DMS 273 treated with DMSO at 0.1 percent for 48 hours (cell line): ENCODE measurements at places on chromosomes 2 and 18.

DNA sequence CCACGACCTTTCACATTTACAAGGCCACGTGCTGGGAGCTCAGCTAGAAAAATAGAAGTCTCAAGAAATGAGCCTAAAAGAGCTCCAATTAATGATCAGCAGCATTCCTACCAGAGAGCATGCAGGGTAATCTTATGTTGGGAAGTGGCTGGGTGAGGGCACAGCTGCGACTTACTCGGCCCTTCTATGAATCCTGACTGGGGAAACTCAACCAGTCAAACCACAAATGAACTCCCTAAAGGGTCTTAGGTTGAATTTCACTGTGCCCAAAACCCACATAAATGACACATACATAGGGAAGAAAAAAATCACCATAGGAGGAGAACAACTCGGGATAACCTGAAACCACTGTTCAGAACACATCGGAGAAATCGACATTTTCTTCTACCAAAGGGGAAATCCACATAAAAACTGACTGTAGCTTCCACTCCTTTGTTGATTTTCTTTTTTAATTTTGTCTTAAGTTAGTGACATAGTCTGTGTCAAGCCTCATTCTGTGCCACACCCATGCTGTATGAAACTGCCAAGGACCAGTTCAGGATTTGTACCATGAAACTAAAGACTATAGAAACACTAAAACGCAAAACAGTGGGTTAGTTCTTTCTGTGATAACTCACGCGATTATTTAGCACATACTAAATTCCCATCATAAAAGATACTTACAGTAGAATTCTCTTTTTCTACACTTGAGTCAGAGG, 54.7 kb downstream of the UXS1 start:
- no peak for DNase-seq

DNA sequence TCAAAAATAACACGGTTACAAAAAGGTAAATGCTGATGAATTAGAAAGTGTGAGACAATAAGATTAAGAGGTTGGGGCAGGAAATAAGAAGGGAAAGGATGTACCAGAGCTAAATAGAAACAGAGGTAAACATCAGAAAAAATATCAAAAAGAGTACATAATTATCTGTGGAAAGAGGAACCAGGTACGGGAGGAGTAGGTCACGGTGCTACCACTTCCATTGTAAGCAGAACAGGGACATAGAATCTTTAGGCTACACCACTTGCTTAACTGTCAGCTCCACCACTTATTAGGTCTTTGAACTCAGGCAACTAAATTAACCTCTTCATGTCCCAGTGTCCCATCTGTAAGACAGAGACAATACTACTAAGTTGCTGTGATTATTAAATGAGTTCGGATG, 350.3 kb downstream of the LRATD1 start:
- no peak for DNase-seq

DNA sequence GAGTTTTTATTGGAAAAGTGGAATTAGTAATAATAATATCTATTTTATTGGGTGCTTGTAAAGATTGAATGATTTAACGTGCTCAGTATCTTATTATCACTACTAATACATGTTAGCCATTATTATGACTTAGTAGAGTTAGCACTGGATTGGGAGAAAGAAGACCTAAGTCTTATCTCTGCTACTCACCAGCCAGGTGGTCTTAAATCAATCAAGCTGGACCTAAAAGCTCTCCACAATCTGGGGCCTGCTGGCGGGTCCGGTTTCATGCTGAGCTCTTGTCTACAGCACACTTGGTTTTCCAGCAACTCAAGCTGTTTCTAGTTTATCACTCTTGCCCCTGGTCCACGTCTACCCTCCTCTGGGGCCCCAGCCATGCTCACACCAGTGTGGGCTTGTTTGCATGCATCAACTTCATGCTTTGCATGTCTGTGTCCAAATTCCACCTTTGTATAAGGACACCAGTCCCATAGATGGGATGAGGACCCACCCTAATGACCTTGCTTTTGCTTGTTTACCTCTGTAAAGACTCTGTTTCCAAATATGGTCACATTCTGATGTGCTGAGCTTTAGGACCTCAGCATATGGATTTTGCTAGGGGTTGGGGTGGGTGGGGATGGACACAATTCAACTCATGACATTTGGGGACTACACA, 363.1 kb downstream of the LPIN1 start:
- DNase-seq, result peak; percentile 81

GRCh38 chr2:12819103-12819475, 102.4 kb downstream of the TRIB2 start:
- DNase-seq, result no peak

DNA sequence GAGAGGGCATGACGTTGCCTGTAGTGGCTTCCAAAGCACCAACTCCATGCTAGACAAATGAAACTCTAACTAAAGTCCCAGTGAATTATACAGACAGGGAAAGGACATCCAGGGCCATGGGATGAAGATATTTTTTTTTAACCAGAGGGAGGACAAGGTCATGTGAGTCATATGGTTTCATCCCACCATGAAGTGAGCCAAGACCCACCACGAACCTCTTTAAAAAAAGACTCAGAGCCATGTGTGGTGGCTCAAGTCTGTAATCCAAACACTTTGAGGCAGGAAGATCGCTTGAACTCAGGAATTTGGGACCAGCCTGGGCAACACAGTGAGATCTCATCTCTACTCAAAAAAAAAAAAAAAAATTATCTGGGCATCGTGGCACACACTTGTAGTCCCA, 115.2 kb downstream of the LIPG start:
- no peak for DNase-seq

- no peak for DNase-seq
These were observed 41.9 kb upstream of the TANC1 start for GRCh38 chr2:158926478-158926948.

DNA sequence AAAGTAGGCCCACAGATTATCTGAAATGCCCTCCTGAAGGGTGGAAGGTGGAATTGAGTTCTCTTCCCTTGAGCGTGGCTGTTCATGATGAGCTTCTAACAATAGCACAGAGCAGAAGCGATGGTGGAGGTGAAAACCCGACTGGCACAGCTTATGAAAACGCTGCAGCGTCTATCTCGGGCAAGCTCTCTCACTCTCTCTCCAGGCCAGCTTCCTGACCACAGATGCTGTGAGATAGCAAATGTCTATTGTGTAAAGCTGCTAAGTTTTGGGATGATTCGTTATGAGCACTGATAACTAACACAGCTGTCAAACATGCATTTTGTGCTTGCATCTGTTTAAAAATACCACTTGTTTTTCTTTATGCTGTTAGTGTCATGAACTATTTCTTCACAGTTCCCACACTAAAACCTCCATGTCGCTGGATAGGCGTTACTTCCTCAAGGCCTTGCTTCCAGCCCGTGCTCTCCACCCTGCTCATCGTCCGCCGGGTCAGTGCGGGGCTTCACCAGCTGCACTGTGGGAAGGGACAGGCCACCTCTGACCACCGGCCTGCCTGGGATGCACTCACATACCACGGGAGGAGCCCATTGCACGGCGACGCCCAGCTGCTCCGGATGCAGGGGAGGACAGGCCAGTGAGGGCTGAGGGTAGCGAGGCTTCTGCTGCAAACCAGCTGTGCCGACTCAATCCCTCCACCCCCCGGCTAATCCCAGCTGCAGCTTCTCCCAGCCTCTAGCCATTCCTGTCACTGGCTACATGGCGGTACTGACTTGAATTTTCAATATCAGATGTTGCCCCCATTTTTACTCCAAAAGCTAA, 60.0 kb upstream of the OTOS start:
- DNase-seq, result no peak

DNA sequence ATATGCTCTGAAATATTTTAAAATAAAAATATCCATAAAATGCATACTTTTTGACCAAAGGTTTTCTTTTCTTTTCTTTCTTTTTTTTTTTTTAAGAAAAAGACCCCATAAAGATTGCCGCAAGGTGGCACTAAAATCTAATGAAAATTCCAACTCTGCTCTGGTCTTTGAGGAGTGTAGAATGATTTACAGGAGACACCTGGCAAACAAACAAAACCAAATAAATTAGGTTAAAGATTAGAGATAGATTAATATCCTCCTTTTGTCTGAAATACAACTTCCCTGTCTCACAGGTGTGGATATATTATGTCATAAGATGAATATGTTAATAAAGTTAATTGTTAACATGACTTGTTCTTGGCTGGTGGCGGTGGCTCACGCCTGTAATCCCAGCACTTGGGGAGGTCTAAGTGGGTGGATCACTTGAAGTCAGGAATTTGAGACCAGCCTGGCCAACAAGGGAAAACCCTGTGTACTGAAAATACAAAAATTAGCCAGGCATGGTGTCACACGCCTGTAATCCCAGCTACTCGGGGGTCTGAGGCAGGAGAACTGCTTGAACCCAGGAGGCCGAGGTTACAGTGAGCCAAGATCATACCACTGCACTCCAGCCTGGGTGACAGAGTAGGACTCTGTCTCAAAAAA, 3.5 kb upstream of the RHOB start:
- no peak for DNase-seq

- no peak for DNase-seq
These were observed 230.4 kb upstream of the SPRED2 start for GRCh38 chr2:65662654-65663432.

DNA sequence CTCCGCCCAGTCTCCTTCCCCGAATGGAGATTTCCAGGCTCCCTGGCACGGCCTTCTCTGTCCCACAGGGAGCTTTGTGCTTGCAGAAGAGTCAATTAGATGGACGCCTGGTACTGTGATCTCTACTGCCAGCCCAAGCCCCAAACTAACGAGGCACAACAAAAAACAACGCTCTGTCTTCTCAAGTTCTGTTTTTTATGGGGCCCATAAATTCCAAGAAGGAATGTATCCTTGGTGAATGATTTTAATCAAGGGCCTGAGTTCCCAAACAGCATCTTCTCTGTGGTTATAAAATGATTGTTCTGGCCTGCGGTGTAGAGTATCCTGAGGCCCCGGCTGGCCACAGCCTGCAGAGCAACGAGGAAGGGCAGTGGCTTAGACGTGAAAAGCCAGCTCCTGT, 219.5 kb downstream of the CLIP4 start:
- no peak for DNase-seq

DNA sequence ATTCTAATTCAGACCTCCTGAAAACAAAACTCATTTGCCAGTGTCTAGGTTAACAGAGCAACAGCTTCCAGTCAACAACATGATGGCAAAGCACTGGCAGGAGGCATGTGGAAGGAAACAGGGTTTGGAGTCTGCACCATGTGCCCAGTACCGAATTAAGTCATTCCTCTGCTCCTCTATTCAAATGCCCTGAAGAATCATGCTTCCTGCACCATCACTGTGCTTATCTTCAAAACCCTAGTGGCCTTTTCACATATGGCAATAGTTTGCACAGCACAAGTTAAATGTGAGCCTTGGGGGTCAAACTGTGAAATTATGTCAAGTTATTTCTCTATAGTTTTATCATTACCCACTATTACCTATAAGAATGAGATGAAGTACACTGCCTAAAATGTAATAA, 75.4 kb upstream of the GRB14 start:
- no peak for DNase-seq

DNA sequence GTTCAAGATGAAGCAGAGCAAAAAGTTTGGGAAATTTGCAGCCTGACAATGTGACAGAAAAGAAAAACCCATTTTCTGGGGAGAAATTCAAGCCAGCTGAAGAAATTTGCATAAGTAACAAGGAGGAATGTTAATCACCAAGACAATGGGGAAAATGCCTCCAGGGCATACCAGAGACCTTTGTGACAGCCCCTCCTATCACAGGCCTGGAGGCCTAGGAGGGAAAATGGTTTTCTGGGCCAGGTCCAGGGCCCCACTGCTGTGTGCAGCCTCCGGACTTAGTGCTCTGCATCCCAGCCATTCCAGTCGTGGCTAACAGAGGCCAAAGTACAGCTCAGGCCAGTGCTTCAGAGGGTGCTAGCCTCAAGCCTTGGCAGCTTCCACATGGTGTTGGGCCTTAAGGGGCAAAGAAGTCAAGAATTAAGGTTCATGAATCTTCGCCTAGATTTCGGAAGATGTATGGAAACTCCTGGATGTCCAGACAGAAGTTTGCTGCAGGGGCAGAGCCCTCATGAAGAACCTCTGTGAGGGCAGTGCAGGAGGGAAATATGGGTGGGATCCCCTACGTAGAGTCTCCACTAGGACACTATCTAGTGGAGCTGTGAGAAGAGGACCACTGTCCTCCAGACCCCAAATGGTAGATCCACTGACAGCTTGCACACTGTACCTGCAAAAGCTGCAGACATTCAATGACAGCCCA, 314.1 kb upstream of the TRIB2 start:
- DNase-seq, result no peak

- DNase-seq, result no peak
These were observed 128.8 kb downstream of the TTC32 start for GRCh38 chr2:19772981-19773380.

- no peak for DNase-seq
These were observed 41.5 kb upstream of the CHST9 start for GRCh38 chr18:27226556-27227075.

GRCh38 chr2:71008342-71008741, 13.7 kb upstream of the TEX261 start:
- DNase-seq, result no peak

DNA sequence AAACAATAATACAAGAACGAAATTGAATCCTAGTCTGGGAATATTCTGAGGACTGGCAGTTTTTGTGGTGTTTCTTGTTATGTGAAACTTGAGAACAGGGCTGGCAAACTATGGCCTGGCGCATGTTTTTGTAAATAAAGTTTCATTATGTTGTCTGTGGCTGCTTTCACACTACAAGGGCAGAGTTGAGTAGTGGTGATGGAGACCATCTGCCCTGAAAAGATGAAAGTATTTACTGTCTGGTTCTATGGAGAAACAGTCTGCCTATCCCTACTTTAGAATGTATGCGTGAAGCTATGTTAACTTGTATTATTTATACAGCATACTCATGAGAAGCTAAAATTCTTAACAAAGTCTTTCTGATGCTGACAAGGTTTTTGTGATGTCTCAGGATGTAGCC, 351.9 kb downstream of the LRRTM1 start:
- no peak for DNase-seq

DNA sequence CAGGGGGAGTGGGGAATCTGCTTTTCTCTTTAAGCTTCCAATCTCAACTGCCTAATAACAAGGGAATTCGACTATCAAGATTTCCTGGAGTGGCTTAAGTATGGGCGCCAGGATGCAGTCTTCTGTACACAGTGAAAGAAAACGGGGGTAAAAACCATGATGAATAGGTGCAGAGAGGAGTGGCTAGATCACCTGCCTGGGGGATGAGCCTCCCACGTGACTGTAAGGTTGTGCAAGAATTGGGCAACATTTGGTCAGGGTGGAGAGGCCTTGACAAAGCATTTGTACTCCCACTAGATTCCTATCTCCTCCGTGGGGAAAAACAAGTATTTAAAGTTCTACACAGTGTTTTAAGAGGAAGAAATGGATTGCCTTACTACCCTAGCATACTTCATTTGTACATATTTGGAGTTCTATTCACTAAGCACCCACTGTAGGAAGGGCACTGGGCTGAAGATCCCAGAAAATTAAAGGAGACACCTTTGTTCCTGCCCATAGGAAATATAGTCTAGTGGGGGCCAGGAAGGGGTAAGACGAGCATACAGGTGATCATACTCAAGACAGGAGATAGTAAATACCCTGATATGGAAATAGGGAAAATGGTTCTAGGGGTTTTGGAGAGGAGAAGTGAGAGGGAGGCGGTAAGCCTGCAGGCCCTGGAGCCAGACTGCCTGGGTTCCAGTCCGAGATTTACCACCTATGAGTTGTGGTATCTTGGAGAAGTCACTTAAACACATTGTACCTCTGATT, 29.2 kb downstream of the EPAS1 start:
- DNase-seq, result no peak

GRCh38 chr2:237987268-237987667, 20.5 kb downstream of the UBE2F start:
- no peak for DNase-seq

GRCh38 chr2:231335591-231335990, 59.9 kb upstream of the B3GNT7 start:
- DNase-seq, result no peak
